ENCODE measurements at places on chromosomes 3 and 15.

DNA sequence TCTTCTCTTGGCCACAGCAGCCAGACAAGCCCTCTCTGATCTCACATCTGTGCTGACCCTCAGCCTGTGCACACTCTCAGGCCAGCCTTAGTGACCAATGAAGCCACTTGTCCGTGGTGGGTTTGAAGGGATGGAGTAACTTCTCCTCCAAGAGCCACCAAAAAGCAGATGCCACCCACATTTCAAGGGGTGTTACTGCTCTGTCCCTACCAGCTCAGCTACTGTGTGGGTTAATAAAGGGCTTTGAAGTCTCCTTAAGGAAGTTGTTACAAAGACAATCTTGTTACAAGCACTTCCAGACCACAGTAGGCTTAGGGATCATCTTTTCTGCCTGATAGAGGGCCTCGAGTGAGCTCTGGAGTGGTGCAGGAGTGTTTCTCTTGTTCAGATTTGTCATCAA, 3.3 kb upstream of the CA12 start:
- no peak for DNase-seq

- DNase-seq: no peak
Measured at GRCh38 chr15:80752204-80752603, 27.0 kb upstream of the CEMIP start.

- no peak for DNase-seq
Measured at GRCh38 chr3:126018995-126019394, 50.0 kb downstream of the ROPN1B start.

GRCh38 chr3:25683410-25683809, 18.7 kb upstream of the TOP2B start:
- DNase-seq: no peak

GRCh38 chr15:74451861-74452835, 8.8 kb downstream of the UBL7 start:
- DNase-seq: no peak

DNA sequence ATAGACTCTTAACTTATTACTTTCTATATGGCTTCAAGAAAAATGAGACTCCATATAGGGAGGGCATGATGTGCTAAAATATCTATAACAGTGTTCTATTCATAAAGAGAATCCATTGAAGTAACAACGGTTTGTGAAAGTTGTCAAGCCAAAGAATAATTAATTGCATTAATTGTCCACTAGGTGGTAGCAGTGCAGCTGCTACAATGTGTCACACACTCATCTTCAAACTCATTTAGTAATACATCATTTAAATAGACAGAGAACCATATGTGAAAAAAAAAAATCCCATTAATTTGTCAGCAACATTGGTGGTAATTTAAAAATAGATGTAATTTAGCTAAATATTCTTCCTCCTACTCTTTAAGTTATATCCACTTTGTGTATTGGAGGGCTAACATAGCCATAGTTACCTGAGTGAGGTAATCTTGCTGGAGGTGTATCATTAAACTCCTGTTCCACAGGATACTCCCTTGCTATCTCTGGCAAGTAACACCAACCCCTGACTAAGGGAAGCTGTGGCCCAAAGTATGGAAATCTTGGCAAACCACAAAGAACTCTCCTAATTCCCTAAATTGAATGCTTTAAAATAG, 3.7 kb upstream of the CPA3 start:
- no peak for DNase-seq

GRCh38 chr3:191169566-191169965, 29.5 kb upstream of the OSTN start:
- no peak for DNase-seq

DNA sequence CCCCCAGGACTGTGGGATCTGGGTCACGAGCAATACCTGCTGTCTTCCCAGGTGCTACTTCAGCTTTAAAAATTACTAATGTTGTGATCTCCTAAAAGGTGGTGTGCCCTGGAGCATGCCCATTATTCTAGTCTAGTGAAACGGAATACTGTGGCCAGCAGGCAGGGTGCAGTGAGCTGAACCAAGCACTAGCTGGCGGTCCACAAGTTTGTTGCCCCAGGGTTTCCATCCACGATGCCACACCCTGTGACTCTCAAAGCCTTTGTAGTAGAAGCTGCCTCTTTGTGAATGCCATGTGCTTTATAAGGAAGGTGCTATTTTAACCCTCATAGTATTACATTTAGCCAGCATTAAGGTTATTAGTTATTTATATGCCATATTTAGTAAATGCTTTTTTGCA, 49.1 kb downstream of the PXYLP1 start:
- no peak for DNase-seq

- no peak for DNase-seq
Measured at GRCh38 chr3:177995381-177996085, 540.7 kb upstream of the KCNMB2 start.

DNA sequence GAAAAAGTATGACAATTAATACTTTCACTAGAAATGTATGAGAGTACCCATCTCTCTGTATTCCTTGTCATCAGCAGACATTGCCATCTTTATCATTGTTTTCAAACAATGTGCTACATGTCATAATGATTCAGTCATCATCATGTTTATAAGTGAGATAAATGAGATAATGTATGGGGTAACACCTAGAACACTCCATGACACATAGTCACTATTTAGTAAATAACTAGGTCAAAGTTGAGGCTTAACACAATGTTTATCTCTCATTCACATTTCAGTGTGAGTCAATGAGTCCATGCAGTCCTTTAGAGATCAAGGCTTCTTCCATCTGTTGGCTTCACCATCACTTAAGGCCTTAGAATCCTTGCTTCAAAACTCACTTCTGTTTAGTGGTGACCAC, 70.0 kb downstream of the NLGN1 start:
- no peak for DNase-seq

- DNase-seq: no peak
Measured at GRCh38 chr3:5768281-5768945, 580.9 kb downstream of the EDEM1 start.

GRCh38 chr3:59621037-59621436, 571.2 kb upstream of the CFAP20DC start:
- DNase-seq: no peak

Measured in stimulated activated CD8-positive, alpha-beta memory T cell treated with anti-CD3 and anti-CD28 coated beads, Interleukin-7, amount 100 ng/mL, for 1 hour (primary cell).